ENCODE measurements at places on chromosomes 16 and 17. TPM values are rescaled to one million over a fixed set of nuclear protein-coding genes. Genes with fewer than 3 reads are reported as not detected.

- no peak for DNase-seq
Measured at GRCh38 chr16:11234884-11235702, 20.9 kb downstream of the SOCS1 start.

DNA sequence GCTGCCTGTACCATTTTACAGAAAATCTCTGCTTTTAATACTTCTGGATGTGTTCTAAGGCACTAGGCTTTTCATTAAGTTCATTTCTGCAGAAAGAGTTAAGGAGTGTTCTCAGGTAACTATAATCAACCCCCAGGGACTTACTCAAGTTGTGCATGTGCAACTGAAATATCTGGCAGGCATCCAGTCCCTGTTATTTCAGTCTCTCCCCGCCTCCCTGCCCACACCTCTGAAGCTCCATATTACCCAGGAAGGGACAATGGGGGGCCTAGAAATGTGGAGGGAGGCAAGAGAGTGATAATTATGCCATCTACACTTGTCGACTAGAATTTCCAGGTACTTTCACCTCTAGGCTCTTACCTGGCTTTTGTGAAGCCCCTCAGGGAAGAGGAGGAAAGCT is 432.2 kb downstream of the MAF start:
- no peak for DNase-seq

- DNase-seq: no peak
Measured at GRCh38 chr17:79365836-79366770, 244.7 kb downstream of the RBFOX3 start.

- no peak for DNase-seq
Measured at GRCh38 chr16:48504216-48504615, 105.8 kb downstream of the N4BP1 start.

PGAP3 gene
- 14.4 TPM for total RNA-seq

DNA sequence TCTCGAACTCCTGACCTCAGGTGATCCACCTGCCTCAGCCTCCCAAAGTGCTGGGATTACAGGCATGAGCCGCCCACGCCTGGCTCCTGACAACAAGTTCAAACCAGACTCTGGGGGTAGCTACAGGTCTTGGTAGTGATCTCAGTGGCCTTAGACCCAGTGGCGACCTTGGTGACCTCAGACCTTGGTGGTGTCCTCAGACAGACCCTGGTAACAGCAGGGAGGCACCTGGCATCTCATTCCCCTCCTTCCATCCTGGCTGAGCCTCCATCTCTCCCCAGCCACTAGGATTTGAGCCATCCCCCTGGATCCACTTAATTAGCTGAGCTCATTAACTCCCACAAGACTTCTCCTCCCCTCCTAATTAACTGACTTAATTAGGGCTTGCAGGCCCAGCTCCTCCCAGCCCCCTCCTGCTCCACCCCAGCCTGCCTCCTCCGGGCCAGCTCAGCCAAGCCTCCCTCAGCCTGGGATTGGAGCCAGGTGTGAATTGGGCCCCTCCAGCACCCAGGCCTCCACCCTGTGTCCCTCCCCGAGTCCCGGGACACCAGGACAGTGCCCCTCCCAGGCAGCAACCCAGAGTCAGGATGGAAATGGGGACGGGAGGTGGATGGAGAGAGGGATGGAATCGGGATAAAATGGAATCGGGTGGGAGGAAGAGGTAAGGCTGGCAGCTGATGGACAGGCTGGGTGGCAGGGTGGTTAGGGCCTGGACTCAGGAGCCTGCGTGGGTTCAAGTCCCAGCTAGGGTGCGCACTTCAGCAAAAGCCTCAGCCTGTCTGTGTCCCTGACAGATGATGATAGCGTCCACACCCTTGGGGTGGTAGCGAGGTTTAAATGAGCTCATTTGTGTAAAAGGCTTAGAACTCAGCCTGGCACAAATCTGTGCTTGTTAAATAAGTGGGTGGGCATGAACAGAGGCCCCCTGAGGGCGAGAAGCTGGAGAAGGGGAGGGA is 11.2 kb upstream of the SBK1 start:
- no peak for DNase-seq

CACNA1G gene
- total RNA-seq: 0.07 TPM

GRCh38 chr17:45902892-45903346 is 8.6 kb downstream of the MAPT start:
- DNase-seq: no peak

GRCh38 chr17:79922116-79922601 is 82.9 kb upstream of the CBX4 start:
- no peak for DNase-seq

HAS3 gene
- 0.73 TPM for total RNA-seq

DOC2A gene
- 2.0 TPM for total RNA-seq

DNA sequence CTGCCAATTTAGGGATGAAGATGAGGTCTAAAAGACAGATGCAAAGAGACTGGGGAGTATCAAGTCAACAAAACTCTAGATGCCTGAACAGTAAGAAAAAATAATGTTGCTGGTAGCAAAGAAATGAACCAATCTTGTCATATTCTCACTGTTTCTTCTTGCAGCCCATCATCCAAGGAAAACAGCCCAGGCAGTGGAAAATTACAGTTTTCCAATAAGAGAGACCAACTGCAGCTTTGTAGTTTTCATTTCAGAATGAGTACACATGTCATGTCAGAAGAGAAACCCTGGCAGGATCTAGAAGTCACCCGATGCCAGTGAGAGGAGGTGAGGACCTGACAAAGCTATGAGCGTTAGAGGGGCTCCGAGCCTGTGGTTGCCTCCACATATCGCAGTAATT is 500.4 kb upstream of the PSMD7 start:
- DNase-seq: no peak

GRCh38 chr17:15092762-15093161 is 172.4 kb downstream of the PMP22 start:
- no peak for DNase-seq

- DNase-seq: peak; percentile 89
Measured at GRCh38 chr16:57462209-57462977, at the start of gene POLR2C. Gene POLR2C, plus strand, starts transcription at chr16:57462679. Its CDS starts 46 bp downstream, at chr16:57462725.

DNA sequence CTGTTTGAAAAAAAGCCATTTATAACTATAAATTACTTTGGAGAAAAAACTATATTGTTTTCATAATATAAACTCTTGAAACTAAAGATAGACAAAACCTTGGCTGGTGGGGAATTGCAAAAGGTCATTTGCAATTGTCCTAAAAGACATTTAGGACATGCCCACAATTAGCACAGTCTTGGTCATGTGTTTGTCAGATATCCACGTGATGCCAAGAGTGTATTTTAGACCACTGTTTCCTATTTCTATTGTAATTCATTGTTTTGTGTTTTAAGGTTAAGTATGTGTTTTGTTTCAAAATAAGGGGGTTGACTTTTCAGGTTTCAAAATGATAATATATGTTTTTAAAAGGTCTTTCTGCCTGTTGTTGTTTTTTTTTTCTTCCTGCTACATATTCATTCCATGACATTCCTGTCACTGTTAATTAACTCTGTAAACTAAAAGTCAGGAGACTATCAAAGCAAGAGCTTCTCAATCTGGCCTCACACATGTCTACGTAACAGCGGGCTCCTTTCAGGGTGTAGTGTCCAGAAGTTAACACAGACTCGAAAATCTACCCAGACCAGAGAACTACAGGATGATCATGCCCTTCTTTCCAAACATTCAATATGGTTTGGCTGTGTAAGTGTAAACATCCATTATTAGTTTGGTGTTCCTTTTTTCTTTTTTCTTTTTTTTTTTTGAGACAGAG is 58.7 kb downstream of the COG7 start:
- DNase-seq: no peak

DNA sequence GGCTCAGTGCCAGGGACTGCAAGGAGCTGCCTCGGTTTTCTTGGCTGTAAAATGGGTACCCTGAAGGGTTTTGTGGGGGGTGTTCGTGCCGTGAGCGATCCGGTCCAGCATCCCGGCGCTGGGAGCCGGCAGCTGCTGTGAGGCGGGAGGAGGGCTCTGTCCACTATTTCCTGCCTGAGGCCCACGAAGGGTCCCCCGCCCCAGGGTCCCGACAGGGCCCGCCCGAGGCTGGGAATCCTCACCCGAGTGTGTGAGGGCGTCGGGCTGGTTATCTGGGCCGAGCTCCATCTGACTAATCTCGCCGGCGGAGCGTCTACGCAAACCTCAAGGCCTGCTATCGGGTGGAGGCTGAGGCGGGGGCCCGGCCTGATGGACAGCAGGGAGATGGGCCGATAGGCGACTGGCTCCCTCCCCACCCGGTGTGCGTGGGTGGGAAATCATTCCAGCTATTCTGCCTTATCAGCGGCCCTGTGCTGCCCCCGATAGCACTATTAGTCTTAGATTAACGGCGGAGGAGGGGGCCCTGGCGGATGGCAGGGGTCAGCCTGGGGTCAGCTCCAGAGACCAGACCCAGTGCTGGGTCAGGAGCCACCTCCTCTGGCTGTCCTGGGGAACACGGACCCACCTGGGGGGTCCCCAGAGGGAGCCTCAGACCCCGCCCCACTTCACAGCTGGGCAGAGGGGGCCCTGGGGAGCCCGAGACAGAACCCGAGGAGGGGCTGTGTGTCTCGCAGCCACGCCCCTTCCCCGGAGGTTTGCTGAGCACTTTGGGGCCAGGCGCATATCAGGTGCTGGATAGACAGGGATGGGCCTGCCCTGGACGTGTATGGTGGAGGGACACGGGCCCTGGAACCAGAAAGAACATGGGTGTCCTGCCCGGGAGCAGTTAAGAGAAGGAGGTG is 44.7 kb downstream of the ZFPM1 start:
- DNase-seq: no peak

MYO15A gene
- 0.34 TPM for total RNA-seq

KRT20 gene
- total RNA-seq: not detected

DNA sequence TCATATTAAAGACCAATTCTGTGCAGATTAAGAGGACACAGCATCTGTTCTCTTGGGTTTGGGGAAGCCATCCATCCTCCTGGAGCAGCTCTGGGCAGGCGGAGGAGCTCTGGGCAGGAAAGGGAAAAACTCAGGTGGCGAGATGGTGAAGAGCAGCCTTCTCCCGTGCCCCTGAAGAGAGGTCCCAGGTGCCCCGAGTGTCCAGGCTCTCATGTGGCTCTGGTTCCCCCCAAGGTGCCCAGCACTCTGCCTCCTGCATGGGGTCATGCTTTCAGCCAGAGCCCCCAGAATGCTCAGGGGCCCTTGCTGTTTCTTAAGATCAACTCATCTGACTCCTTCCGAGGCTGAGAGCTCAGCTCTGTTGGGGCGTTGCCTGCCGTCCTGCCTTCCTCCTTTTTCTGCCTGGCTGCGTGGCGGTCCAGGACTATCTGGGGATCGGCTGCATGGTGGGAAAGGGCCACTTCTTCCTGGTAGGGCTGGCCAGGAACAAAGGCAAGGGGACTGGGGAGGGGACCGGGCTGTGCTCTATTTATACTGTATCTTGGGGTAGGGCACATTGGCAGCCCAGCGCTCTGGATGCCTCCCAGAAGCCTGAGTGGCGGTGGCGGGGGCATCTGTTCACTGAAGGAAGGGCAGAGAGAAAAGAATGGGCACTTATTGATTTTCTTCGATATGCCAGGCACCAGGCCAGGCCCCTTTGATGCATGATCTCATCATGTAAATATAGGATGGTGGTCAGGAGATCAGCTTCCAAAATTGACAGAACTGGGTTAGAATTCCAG is 103.2 kb upstream of the SDK2 start:
- DNase-seq: no peak

DNA sequence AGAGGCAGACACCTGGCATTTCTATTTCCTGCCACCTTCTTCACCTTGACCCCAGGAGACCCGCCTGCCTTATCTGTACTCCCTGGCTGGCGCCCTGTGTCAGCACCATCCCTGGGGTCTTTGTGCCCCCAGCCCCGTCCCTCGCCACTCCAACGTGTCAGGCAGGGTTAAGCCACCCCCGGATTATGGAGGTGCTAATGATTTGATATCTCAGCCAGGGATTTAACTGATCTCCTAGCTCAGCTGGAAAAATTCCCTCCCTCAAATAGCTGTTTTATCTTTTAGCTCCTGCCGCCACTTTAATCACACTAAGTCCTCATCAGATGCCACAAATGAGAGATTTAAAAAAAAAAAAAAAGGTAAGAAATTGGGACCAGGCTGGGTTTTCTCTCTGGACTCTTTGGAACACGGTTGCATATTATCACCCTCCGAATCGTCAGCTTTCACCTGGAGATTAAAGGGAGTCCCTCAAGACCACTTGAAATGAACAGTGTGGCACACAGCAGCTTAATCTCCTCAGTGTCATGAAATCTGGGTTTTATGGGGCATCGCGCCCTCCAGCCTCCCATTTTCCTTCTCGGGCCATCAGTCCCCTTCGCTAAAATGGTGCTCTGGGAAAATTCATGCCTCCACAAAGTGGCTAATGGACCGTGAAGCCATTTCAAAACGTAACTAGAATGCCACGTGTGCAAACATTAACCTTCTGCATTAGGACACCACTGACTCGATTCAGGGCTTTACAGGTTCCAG is 26.2 kb upstream of the WFDC1 start:
- DNase-seq: no peak

DNA sequence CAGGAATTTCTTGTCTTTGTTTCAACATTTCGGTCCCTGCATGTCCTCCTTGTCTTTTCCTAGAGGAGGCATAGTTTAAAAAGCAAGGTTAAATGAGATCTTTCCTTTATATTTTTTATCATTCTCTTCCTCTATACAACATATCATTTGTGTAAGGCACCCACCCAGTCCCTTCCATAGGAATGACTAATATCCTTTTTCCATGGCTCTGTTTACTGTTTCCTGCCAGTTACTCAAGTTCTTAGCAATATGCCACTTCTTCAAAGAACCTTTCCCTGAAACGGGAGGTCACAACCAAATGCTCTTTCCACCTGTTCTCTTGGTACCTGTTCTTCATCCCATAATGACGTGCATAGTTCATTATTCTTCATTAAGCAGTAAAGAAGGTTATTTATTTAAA is 1237.1 kb upstream of the GOT2 start:
- DNase-seq: no peak

DNA sequence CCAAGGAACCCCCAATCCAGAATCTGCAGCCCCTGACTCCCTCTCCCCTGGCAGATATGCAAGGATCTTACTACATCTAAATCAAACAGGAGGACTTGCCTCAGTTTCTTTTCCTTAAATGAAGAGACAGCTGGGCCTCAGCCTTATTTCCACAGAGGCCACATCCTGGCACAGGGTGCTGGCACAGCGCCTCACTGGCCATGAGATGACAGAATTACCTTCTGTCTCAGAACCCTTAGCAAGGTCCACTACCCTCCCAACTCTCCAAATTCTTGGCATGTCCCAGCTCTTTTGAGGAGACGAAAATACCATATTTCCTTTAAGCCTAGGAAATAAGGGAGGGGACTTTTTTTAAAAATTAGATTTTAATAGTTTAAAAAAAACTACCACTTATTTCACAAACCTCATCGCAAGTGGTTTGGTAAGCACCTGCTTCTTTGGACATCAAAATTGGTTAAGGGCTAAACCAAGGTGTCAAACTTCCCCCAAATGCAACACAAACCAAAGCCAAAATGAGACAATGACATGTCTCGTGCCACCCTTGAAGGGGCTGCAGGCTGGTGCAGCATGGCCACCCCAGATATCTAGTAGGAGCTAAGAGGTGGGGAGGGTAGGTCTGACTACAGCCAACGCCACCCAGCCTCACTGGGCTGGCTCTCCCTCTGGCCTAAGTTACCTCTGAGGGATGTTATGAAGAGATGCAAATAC is 25.3 kb downstream of the FAM117A start:
- no peak for DNase-seq

- no peak for DNase-seq
Measured at GRCh38 chr16:84585467-84585866, 32.4 kb downstream of the COTL1 start.

Data from activated T-helper 1 cell treated with anti-CD3 and anti-CD28 coated beads, Interleukin-12 subunit alpha, Interleukin-12 subunit beta, Interleukin-2, Interleukin-4 antibody, amounts not matched to agents 30 ng/mL and 10 ng/mL and 1 ng/mL, durations not matched to agents 14 hours and 24 hours and 36 hours (primary cell).